ENCODE measurements at places on chromosomes 1 and 21. TPM values are rescaled to one million over a fixed set of nuclear protein-coding genes. Genes with fewer than 3 reads are reported as not detected.

DNA sequence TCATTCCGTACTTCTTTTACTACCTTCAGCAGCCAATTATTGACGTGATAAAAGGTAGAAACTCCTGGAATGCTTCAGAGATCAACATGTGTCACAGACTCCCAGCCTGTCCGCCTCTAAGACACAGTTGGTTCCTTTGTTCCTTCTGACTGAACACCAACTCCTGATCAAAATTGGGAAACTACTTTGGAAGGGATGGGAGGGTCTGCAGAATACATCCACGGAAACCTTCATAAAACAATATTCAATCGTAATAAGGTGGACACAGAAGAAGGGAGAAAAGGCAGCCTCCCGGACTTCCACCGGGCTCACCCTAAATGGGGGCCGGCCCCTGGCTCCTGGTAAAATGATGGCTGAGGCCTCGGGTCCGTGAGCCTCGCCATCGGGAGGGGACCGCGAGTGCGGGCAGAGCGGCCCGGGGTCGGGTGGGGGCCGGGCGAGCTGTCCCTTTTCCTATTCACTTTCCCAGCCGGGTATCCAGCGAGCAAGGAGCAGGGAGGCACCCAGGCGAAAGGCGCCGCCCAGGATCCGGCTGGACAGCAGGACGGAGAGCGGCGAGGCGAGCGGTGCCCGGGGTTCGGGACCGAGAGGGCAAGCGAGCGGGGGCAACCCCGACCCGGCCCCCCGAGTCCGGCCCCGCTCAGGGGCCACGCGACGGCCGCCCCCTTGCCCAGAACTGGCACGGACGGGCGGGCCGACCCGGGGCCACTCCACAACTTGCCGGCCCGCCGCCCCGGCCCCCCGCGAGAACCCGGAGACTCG is 805 bp downstream of the NRIP1 start:
- peak; percentile 76 for DNase-seq

DNA sequence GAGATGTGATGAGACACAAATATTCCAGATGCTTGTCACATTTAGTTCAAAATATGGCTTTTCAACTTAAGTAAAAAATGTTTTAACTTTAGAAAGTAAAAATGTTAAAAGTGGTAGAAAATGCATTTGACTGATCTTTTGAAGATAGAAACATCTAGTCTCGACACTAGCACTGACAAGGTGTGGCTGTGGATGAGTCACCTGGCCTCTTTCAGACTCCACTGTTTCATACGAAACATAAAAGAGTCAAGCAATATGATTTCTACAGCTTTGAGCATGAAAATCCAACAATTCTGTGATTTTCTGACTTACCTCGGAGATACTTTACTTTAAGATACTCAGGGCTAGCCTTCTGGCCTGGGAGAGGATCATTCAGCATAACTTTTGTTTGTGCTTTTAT is 47.7 kb downstream of the TTC13 start:
- DNase-seq, result no peak

DNA sequence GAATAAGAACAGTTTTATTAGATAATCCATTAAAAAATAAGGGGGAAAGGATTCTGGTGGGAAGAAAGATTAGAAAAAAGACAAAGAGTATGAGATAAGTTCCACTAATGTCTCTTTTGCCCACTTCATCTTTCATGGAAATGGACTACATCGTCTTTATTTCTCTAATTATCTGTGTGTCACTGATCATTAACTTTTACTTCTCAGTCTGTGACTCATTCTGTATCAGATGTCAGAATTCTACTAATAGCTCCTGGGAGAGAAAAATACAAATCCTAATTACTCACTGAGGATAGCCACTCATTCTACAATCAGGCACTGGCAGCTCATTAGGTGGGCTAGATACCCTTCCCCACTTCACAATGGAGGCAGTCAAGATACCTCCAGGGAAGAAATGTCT is 41.7 kb downstream of the ILDR2 start:
- no peak for DNase-seq

DNA sequence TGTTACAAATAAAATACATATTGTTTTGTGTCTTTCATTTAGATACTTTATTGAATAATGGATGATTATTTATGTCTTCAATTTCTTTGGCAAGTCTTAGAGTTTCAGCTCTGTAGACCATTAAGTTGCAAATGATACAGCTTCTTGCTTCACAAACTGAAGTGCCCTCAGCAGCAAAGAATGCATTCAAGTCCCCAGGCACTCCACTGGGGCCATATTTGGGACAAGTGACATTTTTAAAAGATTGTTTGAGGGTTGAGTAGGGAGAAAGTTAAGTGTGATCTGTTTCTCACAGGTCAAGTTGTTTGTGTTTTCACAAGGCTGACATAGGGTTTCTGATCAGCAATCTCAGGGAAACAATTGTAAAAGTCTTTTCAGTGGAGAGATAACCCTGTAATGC is 400.7 kb downstream of the PLA2G4A start:
- peak; percentile 19 for DNase-seq

JAK1 gene
- total RNA-seq, result 115 TPM

Measured in GM23248 (cell line).